ENCODE measurements at places on chromosomes 12 and 14.

DNA sequence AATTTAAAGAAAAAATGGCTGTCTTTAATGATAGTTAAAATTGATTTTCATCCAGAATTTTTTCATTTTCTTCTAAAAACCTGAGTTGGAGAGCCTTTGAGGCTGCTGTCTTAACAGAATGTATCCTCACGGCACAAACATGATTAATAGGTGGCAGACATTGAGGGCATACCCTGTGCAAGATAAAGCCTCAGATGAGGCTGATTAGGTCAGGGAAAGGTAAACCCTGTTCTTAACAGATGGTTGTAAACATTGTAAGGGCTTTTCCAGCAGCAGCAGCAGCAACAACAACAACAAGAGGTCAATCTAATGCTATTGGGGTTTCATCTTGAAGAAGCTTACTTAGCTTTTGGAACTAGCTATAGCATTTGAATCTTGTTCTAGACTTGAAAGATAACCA is 17.4 kb downstream of the GNG2 start:
- no peak for DNase-seq

GRCh38 chr12:118397708-118398440 is 21.5 kb downstream of the SUDS3 start:
- DNase-seq: no peak

GRCh38 chr14:102279282-102279681 is 25.7 kb downstream of the MOK start:
- DNase-seq: no peak

GRCh38 chr12:52427083-52427482 is 7.1 kb downstream of the KRT75 start:
- DNase-seq: no peak

DNA sequence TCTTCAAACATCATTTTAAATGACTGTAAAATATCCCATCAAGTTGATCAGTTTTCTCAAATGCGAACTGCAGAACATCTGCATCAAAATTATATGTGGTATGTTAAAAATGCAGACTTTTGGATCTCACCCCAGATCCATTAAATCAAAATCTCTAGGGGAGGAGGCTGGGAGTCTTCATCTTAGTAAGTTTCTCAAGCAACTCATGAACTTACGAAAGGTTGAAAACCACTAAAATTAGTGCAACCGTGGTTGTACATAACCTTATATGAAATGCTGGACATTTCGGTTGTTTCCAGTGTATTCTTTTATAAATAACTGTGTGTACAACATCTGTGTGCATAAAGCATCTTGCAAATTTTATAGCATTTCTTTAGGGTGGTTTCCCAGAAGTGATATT is 39.2 kb downstream of the ZFP36L1 start:
- DNase-seq: no peak

DNA sequence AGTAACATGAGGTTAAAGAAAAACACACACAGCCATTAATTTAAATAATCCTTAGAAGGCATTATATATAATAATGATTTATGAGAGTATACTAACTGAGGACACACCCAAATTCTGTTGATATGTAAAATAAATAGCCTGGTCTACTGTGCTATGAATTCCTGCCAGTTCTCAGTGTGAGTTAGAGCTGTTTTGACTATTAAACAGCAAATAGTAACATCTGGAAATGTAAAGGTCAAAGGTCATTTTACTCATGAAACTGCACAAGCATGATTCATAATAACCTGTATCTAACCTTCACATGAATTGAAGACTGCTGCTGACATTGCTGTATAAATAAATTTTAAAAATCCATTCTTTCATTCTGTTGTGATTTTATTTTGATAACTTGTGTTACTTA is 966.7 kb downstream of the SLC6A15 start:
- no peak for DNase-seq

GRCh38 chr14:100190126-100190525 is 30.7 kb upstream of the DEGS2 start:
- DNase-seq: no peak

DNA sequence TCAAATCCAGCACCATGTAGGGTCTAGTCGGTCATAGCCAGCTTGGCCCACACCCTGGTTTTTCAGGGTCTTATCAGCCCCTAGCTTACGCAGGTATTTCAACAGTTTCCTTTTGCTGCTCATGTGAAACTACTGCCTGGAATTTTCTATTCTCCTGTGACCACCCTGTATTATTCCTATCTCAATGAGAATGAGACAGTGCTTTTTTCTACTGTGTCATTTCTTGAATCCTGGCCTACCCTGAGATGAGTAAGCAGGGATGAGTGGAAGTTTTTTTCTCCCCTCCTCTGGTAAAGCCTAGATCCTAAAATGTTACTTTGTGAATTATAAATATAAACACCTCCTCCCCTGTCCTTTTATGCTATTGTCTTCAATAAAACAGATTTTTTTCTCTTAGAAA is 62.7 kb upstream of the ARID2 start:
- no peak for DNase-seq

DNA sequence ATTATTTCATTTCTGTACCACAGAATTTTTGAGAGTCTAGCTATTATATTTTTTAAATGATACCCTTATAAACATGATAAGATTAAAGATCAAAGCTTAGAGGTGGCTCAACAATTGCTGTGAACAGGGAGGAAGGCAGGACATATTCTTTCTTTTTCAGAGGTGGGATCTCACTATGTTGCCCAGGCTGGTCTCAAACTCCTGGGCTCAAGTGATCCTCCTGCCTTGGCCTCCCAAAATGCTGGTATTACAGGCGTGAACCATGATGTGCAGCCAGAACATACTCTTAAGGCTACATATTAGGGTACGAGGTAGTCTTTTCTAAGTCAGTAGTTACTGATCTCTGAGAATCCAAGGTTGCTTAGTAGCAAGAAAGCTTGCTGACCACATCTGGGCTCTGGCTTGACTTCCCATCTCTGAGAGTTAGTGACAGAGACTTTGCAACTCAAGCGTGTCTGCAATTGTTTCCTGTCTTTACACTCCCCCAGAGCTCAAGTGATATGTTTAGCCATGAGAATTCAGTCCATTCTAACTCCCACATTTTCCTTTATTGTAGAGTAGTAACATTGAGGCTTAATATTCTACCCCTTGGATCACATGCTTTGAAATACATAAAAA is 8.6 kb downstream of the RAB5B start:
- DNase-seq: no peak

DNA sequence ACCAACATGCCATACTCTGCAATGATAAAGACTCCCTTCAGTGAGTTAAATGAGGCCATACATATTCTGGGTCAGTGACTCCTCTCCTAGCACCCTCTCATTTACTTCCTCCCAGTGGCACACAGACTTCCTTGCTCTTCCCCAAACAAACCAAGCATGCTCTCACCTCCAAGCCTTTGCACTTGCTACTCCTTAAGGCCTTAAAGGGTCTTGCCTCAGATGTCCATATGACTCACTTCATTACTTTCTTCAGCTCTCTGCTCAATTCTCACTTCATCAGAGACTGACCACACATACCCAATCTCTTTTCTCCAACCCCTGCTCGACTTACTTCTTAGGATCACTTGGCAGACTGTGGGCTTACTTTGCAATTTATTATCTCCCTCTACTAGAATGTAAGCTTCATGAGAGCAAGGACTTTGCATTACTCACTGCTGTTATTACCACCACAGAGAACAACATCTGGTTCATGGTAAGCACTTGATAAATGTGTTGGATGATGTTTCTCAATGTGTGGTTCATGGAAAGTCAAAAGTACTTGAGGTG is 22.8 kb downstream of the DDX24 start:
- no peak for DNase-seq

GRCh38 chr12:109170324-109170723 is 53.9 kb downstream of the ACACB start:
- no peak for DNase-seq

GRCh38 chr12:105201299-105201698 is 34.7 kb downstream of the APPL2 start:
- no peak for DNase-seq

GRCh38 chr12:95216711-95217376 is 423 bp downstream of the FGD6 start:
- no peak for DNase-seq
